NCI-H1105 treated with DMSO at 0.1 percent for 48 hours (cell line): ENCODE measurements at places on chromosomes 4 and X.

DNA sequence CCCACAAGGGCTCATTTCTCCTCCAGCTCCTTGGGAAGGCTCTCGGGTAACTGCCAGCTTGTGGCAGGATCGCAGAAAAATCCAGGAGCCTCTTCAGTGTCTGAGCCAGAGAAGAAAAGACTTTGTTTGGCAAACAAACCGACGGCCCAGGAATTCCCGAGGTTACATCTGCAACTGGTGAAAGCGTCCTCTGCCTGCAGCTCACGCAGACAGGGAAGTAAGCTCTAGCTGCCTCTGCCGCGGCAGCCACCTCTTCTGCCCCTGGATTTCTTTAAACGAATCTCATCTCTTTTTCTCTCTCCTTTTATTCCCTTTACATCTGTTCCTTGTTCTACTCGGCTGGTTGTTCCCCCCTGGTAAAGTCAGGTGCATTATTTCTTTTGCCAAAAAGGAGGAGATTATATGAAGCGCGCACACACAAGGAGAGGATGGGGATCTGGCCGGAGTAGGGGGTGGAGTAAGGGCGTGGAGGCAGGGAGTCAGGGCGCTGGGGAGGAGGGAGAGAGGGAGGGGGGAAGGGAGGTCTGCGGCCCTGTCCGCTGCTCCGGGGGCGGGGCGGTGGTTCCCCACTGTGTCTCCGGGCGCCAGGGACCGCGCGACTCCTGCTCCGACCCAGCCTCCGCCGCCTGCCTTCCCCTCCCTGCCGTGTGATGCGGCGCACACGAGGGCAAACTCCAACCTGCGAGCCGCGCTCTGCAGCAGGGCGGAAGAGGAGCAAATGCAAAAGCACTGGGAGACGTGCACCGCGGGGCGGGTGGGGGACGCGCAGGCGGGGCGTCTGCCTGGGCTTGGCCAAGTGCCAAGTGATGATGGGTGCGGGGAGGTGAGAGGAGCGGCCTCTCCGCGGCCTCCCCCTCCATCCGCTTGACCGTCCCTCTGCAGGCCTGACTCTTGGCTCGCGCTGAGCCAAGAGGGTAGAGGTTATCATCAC lies at the start of gene DCHS2:
Gene DCHS2, minus strand, starts transcription at position 459 of the 931 bp plus-strand sequence. Its CDS starts 444 bp downstream, at position 15.
- DNase-seq: peak; percentile 44

DNA sequence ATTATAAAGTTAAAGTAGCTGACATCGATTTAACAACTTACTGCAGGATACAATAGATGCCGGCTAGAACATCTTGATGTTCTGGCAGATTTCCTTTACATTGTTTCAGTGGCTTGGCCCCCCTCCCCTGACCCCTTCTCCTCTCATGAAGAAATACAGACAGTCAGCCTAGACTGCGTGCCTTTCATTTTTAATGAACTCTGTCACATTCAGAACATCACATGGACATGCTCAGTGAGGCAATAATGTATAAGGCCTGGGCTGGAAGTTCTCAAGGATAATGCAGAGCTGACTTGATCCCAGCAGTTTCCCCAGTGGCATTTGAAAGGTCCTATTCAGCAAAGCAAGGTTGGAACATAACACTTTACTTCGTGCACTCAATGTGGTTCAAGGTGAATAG lies 239.2 kb downstream of the ANK2 start:
- no peak for DNase-seq

DNA sequence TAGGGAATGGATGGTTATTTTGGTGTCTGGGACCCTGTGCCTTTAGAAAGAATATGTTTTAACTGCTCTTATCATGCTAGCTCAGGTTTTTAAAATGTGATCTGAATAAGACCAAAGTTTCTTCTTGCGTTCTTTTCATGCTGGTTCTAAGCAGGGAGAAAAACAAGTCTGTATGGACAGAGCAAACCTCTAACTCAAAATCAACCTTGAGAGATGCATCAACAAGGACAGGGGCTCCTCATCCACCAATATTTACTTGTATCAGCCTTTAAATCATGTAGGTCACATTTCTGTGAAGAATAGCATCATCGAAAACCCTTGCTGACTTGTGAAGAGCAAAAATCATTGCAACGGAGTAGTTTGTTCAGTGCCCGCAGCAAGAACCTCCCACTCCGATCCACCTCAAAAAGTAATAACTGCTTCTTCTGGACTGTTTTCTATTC lies 1.2 kb downstream of the ATP10D start:
- no peak for DNase-seq

- no peak for DNase-seq
These were observed 89.4 kb upstream of the PSAPL1 start for GRCh38 chr4:7524064-7524682.

- DNase-seq: no peak
These were observed 379.0 kb downstream of the INPP4B start for GRCh38 chr4:142467088-142467487.

DNA sequence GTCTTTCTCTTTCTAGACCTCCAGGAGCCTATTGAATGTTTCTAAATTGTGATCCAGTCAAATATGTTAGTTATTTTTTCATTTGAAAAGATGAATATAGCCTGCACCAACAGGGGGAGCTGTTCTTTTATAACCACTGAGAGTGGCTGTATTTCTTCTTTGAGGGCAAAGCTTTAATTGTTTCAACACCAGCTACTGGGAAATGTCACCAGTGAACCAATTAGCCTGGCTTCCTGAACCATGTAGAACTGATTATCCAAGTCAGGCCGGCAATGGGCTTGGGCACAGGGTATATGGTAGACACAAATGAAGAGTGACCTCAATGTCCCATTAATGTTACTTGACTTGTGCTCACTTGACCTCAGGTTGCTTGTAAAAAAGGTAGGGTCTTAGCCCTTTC lies 4.8 kb upstream of the DAPP1 start:
- no peak for DNase-seq

DNA sequence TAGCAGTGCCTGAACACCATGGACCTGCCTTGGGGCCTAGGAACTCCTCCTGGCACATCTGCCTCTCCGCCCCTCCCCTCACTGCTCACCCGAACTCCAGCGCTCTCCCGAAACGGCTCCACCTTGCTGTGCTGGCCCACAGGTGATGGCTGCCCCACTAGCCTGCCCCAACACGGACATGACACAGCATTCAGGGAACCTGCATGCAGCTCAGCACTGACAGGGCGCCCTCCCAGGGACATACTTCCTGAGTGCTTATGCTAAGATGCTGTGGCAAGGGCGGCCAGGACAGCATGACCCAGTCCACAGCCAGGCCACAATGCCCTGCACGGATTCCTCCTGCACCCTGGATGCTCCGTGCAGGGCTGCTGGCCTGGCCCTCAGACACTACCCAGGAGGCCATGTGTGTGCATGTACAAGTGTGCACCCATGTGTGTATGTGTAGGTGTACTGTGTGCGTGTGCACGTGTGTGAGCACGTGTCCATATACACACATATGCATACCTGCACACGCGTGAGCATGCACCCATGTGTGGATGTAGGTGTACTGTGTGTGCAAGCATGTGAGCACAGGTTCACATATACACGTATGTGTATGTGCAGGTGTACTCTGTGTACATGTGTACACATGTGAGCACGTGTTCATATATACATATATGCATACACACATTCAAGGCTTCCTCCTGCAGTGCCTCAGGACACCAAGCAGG lies 6.0 kb downstream of the TMEM271 start:
- no peak for DNase-seq
